ENCODE measurements at places on chromosomes 7 and 10.
A peak's percentile ranks its signal among the peaks of the same experiment; 100 is the strongest.

DNA sequence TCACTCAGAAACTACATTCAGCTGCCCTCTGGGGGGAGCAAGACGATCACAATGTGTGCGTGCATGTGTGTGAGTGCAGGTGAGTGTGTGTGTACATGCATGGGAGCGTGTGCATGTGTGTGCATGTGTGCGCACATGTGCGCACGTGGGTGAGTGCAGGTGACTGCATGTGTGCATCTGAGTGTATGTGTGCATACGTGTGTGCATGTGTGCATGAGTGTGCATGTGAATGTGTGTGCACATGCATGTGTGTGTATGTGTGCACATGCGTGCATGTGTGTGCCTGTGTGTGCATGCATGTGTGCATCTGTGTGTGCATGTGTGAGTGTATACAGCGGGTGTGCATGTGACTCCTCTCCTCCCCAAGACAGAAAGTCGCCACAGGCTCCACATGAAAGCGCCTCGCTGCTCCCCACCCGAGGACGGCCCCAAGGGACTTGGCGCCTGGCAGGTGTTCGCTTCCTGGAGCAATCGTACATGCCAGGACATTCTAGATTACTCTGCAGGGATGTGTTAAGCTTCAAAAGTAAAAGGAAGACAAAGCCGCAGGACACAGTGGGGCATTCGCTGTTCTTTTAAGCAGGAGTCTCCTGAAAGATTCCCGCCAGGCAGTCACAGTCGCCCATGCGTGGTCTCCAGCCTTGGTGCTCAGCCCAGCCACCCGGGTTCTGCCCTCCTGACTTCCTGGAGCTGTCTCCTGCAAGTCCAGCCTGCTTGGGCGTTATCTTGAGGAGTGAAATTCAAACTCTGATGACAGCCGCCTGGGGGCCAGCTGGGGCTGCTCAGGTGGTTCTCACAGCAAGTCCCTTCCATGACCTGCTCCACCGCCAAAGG is 42.0 kb upstream of the ADGRA1 start:
- no peak for DNase-seq

- DNase-seq = peak; percentile 46
Observed at GRCh38 chr10:17229016-17229716, 1.1 kb downstream of the VIM start.

- DNase-seq = no peak
Observed at GRCh38 chr10:122703483-122704448, 4.1 kb upstream of the C10orf120 start.

GRCh38 chr7:155796381-155797261 is 15.6 kb downstream of the SHH start:
- peak; percentile 31 for DNase-seq

- DNase-seq = no peak
Observed at GRCh38 chr7:148967602-148968001, 60.7 kb downstream of the PDIA4 start.

- no peak for DNase-seq
Observed at GRCh38 chr10:43294892-43295291, 28.0 kb upstream of the RASGEF1A start.

DNA sequence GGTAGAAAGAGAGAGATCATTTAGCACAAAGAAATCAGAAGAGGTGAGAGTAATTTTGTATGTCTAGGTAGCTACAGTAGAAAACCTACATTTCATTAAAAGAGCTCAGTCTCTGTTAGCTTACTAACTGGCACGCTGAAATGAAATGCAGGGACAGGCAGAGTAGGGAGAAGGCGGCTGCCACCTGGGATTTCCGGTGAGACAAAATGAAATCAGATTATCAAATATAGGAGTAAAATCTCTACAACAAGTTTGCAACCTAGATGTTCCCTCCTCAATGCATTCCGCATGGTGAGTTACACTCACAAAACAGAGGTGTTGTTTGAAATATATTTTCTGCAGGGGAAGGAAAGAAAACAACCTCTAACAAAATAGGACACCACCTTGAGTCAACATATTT is 55.9 kb downstream of the VOPP1 start:
- DNase-seq = no peak

- no peak for DNase-seq
Observed at GRCh38 chr10:49663596-49663995, 15.9 kb upstream of the C10orf53 start.

DNA sequence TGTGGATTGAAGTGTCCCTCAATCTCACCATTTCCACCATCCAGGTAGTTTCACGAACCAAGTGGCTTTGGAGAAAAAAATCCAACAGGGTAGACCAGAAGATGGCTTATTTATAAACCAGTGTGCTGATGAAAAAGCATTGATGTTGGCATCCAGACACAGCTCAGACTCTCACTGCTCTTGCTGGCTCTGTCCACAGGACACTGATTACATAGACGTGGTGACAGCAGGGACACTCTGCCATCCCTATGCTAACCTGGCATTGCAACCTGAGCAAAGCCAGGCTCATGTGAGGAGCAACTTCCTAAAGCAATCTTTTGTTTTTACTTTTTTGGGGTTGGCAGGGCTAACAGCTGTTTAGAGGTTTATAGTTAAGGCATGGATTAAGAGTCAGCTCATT is 130.6 kb upstream of the SVIL start:
- DNase-seq = no peak

DNA sequence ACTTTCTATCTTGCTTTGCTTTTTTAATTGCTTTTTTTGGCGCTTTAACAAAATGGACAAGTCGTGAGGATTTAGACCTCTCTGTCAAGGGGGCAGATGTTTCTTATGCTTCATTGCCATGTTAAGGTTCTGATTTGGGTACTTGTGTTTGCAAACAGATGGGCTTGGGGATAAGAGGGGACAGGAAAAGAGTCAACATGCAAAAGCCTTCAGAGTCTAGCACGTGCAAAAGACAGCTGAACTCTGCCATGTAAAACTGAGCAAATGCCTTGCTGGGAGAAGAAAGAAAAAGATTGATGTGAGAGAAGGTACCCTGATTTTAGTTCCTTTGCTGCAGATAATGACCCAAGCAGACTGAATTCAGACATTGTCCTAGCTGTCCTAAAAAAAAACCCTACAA is 173.1 kb downstream of the KIAA1217 start:
- DNase-seq = no peak

GRCh38 chr10:90723416-90724068 is 134.3 kb downstream of the HTR7 start:
- no peak for DNase-seq

GRCh38 chr10:118712930-118713634 is 41.7 kb downstream of the CACUL1 start:
- no peak for DNase-seq

GRCh38 chr10:101266381-101267289 is 37.4 kb upstream of the LBX1 start:
- DNase-seq = no peak

GRCh38 chr7:101315336-101315735 is 6.3 kb downstream of the IFT22 start:
- DNase-seq = no peak

DNA sequence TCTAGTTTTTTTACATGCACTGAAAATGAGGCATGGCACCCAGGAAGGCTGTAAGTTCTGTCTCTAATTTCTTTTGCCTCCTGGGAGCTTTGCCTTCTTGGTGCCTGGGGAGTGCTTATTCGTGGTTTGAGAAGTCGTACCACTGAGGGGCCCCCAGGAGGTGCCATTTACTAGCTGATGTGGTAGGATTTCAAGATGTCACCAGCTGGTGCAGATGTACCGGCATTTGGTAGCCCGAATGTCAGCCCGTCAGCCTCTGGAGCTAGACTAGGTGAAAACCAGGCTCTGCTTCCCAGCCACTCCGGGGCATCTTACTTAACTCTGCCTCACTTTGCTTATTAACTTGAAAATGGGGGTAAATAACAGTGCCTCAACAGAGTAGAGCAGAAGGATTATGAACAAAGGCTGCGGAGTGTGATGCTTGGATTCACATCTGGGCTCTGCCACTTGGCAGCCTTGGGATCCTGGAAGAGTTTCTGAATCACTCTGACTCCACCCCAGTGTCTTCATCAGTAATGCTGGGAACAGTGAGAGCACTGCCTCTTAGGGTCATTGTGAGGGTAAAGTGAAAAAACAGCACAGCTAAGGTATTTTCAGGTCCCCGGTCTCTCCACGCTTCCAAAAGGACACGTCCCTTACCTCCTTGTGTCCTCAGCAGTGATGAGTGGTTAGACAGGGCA is 31.4 kb upstream of the BTBD16 start:
- no peak for DNase-seq

DNA sequence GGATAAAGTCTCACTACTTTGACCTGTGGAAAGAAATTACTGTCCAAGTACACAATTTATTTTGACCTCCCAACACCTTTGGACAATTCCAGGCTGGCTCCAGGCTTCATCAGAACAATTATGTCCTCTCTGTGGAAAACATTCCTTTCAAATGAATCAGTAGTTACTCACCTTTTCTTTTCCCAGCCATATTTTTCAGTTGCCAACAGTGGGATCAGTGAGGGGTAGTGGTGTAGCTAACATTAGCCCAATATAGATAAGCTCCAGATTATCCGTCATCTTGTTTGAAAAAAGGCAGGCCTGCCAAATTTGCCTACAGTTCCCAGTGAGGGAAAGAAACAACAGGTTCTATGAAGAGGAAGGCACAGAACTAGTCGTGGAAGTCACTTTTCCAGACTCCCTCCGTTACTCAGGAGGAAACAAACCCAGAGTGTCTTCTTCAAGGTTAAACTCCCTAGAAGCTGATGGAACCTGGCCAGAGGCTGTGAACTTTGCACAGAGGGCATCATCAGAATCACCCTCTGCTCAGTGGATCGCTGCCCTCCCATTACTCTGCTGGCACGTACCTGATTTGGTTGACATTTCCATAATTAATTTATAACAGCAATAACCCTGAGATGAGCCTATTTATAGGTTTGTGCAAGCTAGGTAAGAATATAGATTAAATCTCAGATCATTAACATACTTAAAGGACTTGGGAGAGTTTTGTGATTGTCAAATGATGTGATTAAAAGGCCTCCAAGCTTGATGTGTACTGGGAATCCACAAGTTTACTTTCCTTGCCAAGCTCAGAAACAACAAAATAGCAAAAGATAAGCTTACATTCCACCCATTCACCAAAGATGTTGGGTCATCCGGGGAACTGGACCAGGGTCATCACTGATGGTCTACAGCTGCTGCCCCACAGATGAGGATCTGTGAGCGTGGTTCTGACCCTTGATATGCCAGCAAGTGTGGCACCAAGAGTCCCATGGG is 654.6 kb upstream of the GALNT17 start:
- DNase-seq = no peak

GRCh38 chr10:62528441-62528840 is 154.3 kb downstream of the ZNF365 start:
- DNase-seq = no peak

DNA sequence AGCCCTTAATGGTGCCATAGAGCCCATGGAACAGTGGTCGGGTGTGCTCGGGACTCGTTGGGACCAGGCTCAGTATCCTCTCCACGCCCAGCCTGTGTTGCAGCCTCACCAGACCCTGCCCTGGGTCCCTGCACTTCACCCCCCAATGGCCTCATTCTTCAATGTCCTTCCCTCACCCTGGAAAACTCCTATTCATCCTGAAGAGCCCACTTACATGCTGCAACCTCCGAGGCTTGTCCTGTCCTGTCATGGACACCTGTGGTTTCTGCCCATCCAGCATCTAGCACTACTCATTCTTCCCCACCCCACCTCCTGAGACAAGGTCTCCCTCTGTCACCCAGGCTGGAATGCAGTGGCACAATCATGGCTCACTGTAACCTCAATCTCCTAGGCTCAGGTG is 7.7 kb downstream of the MMD2 start:
- no peak for DNase-seq

DNA sequence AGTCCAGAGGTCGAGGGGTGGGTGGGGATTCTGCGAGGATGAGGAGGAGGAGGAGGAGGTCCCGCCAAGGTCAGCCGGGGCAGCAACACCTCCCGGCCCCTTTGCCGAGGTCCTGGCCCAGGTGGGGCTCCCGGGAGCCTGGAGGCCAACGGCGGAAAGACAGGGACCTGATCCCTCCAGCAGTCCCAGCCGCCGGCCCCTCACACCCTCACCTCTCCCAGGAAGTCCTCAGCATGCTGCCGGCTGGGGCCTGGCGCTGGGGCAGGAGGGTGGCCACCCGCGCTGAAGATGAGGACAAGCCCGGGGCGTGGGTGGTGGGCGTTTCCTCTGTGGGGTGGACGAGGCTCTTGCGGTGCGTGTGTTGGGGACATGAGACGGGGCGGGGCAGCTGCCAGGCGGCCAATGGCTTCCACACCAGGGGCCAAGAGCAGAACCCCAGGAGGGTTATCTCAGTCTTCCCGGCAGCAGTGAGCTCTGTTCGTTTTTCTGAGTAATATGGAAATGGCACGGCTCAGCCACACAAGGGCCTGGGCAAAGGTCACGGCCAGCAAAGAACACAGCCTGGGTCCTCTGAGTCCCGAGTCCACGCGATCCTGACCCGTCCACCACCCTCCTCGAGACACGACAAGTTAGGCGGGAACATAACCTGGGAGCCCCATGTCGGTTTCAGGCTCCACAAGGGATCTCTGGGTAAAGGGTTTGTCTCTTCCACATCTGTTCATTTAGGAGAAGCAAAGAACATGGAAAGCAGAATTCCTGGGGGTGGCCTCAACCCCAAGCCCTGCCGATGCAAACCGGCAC is 82.9 kb upstream of the PDGFA start:
- DNase-seq = no peak

GRCh38 chr7:16838386-16838785 is 33.6 kb upstream of the AGR2 start:
- DNase-seq = no peak

- DNase-seq = no peak
Observed at GRCh38 chr7:18352339-18353255, 143.0 kb upstream of the HDAC9 start.

DNA sequence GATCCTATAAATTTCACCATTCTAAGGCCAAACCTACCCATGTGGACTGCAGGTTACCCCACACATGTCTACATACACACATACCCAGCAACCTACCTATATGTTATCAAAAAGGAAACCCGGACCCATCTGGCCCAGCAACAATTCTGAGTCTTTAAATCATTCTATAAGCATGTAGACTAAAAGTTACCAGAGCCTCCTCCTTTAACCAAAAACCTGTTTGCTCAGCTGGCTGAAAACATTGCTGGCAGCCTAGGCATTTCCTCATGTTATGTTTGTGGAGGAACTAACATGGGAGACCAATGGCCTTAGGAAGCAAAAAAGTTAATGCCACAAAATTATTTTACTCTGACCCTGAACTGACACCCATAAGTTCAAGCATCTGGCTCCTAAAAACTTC is 5.3 kb upstream of the ADCK2 start:
- no peak for DNase-seq

- DNase-seq = no peak
Observed at GRCh38 chr7:154817224-154817896, 185.6 kb downstream of the PAXIP1 start.

DNA sequence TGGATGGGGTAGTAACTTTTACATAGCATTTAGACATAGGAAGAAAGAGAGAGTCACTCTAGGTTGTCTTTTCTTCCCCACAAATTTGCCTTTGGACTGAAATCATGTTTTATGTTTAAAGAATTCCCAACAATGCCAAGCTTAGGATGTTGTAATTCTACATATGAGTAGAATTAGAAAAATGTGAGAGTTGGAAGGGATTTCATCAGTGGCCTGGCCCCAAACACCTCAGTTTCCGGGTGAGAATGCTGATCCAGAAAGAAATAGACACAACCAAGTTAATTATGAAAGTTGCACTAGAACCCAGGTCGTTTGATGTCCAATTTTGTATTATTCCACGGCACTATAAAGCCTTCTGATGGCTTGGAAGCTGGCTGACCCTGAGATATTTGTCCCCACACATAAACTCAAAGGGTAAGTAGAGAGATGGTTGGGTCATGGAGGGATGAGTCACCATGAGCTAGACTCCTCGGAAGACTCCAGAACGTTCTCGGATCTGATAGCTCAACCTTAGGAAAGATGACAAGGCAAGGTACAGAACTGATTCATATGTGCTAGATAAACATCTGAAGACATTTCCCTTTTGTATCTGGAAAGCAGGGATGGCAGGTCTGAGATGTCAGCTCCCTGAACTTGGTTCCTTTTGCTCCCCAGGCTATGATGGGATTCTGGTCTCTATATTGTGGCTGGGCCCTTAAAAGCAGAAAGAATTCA is 48.8 kb upstream of the SLC35B4 start:
- DNase-seq = no peak

All from stimulated activated CD4-positive, alpha-beta T cell treated with anti-CD3 and anti-CD28 coated beads, TNF-alpha, amount 100 ng/mL, for 1 hour (primary cell).